Caki2 (cell line): ENCODE measurements at places on chromosomes 1 and 21.

DNA sequence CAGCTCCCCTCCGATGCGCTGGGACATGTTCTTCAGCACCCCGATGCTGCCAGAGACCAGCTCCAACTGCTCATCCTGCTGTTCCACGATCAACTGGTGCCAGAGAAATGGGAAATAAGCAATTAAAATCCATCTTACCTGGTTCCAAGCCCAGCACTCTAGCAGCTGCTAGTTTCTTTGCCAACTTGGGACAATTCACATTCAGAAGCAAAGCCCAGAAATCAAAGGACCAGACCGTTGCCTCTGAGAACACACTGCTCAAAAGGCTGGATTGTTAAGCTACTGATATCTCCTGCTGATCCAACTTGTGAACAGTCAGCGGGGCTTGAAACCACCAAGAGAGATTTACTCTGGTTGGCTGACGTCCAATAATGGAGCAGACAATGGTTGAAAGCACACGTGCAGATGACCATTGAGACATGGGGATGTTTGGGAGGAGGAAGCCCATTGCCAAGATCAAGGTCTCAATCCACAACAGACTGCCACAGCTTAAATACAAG, 34.4 kb downstream of the STX6 start:
- DNase-seq = peak; percentile 15

DNA sequence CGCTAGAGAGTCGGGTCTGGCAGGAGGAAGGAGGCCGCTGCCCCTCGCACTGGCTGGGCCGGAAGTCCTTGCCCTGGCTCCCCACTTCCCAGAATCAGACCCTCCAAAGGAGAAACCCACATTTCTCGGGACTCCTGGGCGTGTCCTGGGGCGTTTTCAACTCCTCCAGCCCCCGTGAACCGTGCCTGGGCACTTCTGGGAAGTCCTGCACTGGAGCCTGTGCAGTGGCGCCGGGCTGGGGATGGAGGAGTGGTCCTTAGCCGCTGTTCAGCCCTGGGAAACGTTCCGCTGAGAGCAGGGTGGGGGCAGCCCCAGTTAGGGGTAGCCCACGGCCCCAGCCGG, 3.0 kb downstream of the IGSF21 start:
- no peak for DNase-seq

DNA sequence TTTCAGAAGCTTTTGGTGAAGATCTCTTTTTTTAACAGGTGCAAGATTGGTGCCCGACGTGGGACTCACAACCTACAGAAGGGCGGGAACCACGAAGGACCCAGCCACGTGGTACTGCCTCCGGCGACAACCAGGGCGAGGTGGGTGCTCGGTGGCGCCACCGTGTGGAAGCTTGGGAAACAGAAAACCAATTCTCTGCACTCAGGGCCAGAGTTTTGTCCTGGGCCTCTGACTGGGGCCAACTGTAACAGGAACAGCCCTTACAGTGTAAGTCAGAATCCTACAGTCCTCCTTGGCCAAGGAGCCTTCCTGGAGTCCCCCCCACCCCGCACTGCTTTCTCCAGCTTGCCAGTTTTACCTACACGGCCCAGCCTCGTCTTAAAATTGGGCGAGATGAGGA, 11.6 kb upstream of the S100A7A start:
- DNase-seq = peak; percentile 10

DNA sequence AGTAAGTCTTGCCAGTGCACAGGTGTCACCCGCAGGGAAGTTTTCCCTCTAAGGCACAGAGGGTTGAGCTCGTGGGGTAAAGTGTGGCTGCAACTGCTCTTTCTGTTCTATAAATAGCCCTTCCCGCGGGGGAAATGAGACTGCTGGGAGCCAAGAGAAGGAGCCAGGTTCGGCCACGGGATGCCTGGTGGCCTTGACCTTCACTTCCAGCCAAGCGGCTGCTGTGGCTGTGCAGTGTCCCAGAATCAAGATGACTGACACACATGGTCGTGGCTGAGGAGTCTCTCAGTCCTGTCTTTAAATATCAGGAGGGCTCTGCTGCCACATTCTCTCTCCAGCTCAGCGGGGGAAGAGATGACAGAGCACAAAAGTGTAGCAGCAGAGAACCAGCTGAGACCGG, 154.1 kb upstream of the VAMP3 start:
- no peak for DNase-seq

DNA sequence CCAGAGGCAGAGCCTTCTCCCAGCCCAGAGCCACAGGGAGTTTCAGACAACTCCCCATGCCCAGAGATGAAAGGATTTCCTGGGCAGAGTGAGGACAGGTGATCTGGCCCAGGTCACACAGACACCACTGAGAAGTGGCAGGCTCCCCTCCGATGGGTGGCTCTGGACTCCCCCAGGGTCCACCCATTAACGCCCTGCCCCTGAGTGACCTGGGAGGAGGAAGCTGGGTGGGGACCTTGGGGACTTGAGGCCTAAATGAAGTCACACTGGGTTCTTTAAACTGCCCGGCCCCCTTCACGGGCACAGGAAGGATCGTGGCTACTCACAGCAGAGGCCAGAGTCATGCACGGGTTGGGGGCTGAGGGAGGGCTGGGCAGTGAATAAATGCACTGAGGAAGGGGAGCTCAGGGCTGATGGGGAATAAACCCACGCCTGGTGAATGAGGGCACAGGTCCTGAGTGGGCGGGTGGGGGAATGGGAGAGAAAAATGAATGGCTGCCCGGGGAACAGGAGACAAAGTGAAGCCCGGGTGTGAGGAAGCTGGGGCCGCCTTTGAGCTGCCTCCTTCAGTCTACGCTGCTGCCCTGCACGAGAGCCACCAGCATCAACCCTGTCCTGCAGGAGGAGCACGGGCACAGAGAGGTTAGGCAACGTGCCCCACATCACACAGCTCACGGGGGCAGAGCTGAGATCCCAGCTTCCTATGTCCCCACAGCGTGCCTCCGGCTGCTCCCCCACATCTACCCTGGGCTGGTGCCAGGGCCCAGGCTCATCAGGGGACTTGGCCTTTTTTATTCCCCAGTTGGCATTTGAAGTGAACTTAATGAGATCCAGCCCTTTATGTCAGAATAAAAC, 404.3 kb downstream of the MATN1 start:
- DNase-seq = no peak

DNA sequence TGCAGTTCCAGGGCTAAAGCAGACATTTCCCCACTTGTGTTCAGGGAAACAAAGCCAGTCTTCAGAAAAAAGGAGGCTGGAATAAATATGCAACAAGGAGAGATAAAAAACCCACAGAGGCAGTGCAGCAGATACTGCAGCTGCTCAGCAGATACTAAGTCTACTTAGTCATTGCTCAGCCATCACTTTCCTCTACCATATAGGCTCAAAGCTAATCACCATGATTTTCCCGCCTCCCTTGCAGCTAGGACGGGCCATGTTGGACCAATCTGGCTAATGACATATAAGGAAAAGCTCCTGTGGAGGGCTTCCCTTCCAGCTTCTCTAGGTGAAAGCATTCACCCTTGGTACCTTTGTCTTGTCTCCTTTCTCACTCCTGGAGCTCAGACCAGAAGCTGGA, 10.0 kb upstream of the EFHD2 start:
- no peak for DNase-seq

DNA sequence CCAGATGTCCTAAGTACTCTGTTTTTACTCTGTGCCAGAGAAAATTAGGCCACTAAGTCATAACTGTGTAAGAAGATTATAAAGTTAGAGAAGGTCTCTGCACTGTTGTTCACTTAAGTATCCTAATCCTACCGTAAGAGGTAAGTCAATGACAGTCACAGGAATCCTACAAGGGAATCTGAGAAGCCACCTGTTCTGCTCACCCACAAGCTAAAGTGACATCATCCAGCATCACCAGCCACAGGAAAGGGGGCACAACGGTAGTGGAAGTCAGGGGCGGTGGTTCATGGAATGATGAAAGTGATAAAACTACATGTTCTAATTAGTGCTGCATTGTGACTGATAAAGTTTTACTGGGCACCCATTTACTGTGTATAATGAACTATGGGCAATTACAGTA, 92.7 kb downstream of the PLD5 start:
- no peak for DNase-seq

- DNase-seq = no peak
These were observed 60.4 kb upstream of the DMRTB1 start for GRCh38 chr1:53398576-53399365.

- no peak for DNase-seq
These were observed 62.7 kb downstream of the AGPAT3 start for GRCh38 chr21:43927591-43928221.
